ENCODE measurements at places on chromosomes 3 and 15.

DNA sequence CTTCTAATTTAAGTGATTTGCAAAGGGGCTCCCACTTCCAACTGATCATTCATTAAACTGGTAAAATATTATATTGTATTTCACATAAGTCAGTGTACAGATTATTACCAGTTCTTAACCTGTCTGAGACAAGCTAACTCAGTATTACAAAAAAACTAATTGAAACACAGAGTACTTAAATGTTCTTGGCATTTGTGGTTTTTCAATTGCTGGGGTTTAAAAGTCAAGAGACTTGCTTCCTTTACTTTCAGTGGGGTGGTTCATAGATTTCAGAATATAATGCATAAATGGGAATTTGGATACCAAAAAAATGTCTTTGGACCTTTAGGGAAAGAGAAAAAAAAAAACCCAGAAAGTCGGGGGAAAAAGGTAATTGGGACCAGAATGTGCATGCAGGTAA is 85.0 kb downstream of the ATP10A start:
- no peak for DNase-seq

DNA sequence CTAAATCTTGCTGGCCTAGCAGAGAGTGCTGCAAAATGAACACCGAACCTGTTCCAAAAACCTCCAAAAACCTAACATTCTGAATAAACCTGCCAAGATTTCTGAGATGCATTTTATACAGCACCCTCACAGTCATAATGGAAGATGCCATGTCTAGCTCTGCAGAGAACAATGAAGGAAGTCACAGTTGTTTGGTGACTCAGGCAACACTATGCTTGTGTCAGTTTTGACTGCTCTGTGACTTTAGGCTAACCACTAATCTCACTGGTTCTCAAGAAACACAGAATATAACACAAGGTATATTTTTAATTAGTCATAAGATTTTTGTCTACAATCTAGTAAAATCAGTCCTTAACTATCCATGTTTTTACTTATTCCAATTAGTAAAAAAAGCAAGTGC is 606.6 kb downstream of the TBL1XR1 start:
- peak; percentile 38 for DNase-seq

DNA sequence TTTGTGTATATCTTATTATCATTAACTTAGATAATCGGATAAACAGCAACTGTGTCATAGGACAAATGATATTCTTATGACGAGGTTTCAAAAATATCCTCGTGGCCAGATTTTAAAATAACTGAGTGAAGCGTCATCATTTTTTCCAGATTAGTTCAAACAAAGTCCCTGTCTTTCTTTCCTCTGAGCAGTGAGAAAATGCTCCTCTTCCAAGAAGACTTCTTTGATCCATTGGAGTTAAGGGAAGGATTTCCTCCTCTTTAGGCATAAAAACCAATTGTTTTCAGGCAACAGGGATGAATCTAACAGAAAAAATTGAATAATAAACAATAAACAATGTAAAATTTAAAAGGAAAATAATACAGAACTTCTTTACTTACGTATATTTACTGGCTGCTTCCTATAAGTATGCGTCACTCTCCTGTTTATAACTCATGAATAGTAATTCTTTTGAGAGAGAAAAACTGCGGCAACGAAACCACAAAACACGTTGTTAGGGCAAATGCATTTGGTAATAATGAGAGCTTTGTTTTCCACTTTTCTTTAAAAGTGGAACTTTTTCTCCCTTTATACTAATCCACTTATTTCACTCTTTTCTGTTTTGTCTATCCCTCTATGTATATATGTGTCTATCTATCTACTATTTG is 419.4 kb upstream of the ONECUT1 start:
- DNase-seq: no peak

DNA sequence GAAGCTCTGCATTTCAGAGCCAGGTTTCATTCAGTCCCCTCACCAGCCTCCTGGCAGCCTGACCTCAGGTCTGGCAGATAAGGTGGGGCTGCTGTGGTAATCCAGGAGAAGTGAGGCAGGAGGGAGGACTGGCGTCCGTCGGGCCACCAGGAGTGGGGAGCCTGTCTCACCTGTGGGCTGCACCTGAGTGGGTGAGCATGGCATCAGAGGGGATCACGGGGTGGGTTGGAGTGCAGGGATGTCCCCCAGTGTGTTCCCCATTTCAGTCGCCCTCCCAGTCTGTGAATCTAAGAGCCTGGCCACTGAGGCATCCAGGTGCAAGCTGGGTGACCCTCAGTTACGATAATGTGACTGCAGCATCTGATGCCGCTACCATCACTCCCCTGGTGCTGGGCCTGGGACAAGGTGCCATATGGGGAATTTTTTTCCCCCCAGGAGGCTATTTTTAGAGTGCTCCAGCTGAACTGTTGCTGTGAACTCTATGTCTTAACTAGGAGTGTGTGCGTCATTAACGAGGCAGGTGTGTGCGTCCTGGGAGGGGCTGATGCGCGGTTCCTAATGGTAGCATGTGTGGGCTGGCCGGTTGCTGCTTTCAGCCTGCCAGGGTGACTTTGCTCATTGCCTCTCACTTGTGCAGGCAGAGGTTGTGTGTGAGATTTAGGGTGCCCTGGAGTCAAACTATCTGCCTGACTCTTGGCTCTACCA is 165.2 kb downstream of the SLCO3A1 start:
- DNase-seq: peak; percentile 81

- DNase-seq: peak; percentile 90
These were observed 111.5 kb downstream of the FILIP1L start for GRCh38 chr3:100002599-100003350.

DNA sequence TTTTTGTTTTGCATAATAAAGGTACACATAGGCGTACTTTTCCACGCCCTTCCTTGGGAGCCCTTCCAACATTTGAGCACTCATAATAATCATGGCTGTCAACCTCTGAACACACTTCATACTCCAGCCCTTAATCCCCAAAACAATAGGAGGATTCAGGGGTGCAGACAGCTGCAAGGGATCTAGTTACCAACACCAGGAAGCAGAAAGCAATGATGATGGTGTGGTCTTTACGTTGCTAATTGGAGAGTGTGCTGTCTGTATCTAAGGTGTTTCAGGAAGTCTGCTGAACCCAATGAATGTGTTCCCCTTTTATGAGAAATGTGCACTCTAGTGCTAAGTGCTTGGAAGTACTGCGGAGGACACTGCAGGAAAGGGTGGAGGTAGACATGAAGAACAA is 60.3 kb upstream of the PDZRN3 start:
- peak; percentile 88 for DNase-seq

DNA sequence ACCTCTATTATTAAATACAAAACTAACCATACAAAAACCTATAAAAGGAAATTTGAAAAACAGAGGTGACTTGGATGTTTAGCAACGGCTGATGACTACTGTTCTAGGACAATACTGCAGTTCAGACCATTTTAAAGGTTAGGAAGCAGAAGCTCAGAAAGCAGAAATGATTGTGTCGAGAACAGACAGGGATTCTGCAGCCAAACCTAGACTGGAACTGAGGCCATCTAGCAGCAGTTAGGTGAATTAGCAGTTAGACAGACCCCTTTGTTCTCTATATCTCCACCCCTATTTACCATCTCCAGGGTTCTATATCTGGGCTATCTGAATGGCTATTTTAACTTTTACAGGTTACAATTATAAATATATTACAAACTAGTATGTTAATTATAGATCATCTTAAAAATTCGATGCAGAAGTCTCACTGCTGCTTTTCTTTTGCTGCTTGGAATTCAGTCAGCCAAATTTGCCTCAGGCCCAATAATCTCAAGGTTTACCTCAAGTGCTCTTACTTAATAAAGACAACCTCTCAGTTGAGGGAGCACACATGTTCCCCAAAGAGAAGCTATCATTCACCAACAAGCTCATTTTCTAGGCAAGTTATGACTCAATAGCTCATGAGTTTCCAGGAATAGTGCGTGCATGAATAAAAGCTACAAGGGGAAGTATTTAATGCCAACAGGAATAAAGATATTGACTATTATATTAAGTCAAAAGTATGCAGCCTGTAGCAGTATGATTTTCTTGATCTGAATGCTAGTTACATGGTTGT is 9.3 kb upstream of the IL1RAP start:
- DNase-seq: no peak

DNA sequence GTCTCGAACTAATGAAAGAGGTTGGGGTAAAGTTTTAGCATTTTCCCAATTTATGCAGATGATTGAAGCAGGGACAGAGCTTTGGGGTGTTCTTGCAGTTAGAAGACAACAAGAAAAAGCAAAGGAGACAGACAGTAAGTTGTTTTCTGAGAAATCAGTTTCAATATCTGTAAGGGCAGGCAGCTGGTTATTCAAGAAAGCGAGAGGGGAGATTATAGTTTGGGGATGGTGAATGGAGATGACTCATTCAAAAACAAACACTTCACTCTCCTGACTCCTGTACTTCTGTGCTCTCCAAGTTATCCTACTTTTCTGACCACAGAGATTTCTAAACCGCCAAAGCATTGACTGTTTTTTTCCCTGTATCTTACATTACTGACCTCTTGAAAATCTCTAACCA is 352.0 kb downstream of the GAP43 start:
- peak; percentile 57 for DNase-seq

DNA sequence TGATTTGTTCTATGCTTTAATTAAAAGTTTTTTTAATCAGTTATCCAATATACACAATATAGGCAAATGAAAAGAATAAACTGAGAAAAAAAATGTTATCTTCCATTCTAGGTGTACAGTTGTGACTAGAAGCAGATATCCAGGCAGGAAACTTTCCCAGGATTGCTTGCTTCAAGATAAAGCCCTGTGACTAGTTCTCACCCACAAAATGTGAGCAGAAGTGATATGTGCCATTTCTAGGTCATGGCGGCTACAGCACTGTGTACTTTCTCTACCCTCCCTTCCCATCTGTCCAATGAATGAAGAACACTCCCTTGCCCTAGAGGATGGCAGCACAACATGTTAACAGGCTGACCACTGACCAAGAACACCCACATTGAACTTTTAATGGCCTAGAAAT is 110.5 kb upstream of the STT3B start:
- no peak for DNase-seq

DNA sequence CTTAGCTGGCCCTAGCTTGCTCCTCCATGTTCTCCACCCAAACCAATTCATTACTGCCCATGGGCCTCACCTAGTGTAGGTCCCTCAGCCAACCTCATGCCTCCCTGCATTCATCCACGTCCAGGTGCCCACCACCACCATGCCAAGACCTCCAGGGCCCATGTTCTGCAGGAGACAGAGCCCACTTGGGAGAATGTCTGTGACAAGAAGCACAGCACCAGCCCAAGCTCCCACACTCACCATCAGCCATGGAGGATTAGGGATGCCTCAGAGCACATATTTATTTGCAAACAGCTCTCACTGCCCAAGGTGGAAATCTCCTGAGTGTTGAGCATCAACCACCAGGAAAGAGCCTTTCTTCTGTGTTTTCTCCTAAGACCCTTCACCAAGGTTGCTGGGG is 43.4 kb upstream of the ACAN start:
- no peak for DNase-seq

DNA sequence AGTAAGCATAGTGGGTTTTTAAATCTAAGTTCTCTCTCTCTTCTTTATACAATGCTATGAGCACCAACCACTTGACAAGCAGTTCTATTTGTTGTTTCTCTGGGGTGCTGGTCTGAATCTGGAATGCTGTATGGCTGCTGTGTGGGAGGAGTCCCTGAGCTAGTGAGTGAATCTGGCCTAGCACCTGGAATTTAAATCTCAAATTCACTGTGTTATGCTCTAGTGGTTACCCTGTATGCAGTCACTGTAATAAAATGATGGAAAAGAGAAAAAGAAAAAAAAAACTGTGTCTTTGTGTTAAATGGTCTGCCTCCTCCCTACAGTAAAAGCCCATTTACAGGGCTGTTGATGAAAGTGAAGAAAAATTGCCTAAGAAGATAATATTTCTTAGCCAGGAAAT is 155.0 kb downstream of the ATP8B4 start:
- DNase-seq: no peak

DNA sequence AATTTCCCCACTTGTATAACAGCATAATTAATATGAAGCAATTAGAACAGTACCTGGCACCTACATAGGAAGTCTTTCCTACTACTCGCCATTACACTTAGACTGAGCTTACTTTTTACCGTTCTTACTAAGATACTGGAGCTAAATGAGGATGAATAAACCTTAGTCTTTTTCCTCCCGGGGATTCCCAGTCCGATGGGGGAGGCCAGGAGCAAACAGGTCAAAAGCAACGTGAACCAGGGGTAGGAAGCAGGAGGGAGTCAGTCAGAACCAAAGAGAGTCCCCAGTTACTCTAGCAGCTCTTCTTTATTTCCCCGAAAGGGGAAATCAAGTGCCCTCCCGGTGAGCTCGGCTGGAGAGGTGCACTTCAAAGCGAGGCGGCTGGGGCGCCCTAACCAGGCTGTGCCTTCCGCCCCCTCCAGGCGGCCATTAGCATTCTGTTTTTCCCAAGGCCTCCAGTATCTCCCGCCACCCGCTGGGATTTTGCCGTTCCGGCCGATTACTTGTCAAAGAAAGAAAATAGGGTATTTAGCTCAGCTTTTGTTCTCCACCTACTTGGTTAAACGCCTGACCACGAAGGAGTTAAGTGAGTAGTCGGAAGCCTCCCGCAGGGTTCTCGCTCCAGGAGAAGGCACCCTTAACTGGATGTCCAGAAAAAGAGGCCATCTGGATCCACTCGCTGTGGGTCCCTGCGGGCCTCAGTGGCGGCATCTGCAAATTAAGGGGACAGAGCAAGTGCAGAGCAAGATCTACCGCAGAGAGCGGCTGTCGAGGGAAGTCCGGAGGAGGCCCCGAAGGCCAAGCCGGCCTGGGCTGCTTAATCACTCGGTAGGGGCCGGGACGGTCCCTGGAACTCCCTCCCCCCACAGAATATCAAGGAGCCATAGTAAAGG is 6.3 kb upstream of the EOMES start:
- DNase-seq: peak; percentile 64

GRCh38 chr3:123390865-123391600 is 57.9 kb downstream of the ADCY5 start:
- peak; percentile 53 for DNase-seq

DNA sequence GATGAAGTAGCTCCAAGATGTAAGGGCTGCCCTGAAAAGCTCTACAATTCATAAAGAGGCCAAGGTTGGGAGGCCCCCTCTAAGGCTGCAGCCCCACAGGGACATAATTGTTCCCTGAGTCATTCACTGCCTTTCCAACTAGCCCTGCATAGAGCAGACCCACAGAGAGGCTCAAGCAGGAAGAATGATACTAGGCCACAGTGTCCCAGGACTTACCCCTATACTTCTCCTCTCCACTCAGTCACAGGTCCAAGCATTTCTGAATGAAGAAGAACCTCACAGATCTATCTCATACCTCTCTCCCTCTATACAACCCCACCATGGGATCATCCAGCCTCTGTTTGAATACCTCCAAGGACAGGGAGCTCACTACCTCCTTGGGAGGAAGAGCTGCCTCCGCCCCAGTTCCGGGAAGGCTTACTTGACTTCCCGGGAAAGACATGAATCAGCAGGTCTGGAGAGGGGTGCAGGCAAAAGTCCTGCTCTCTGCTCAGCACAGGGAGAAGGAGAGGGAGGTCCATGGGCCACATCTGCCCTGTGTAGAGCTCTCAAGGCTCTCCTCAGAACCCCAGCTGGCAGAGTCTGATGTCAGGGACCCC is 6.9 kb upstream of the SKIC8 start:
- DNase-seq: no peak

GRCh38 chr3:184380627-184381260 is 890 bp downstream of the CHRD start:
- DNase-seq: no peak

GRCh38 chr15:92087211-92087610 is 233.7 kb downstream of the SLCO3A1 start:
- DNase-seq: no peak
